ENCODE measurements at places on chromosomes 7 and 10.

DNA sequence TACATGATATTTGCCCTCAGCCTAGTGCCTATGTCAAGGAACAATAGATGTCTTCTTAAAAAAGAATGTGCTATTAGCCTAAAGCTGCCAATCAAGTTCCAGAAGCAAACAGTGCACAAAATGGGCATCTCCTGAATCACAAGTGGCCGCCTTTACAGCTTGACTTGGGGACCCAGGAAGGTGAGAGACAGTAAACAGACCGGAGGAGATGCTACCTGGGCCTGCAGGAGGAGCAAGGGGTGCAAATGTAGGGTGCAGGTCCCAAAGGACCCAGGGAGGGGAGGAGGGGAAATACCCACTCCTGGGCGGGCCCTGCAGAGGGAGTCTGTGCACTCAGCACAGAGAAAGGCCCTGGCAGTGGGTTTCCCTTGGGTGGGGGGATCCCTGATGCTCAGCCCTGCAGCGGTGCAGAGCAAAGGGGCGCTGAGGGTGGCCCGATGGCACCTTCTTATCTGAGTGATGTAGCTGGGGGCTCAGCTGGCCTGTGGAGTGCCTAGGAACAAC is 147.7 kb downstream of the WDR11 start:
- DNase-seq = no peak

GRCh38 chr7:74306730-74307469 is 17.7 kb downstream of the CLIP2 start:
- peak; percentile 69 for DNase-seq

DNA sequence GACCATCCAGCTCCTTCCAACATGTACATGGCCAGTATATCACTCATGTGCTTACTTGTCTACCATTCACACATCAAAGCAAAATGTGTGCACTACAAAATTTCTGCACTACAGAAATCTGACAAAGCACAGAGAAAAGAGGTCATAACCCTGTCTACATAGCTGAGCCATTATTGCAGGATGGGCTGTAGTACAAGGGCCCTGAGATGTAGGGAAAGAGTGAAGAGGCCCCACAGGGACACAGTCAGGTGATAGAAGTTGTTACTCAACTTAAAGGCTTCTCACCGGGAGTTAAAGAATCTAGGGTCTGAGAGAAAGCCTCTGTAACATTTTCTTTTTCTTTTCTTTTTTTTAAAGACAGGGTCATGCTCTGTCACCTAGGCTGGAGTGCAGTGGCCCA is 17.5 kb downstream of the AVPI1 start:
- no peak for DNase-seq

DNA sequence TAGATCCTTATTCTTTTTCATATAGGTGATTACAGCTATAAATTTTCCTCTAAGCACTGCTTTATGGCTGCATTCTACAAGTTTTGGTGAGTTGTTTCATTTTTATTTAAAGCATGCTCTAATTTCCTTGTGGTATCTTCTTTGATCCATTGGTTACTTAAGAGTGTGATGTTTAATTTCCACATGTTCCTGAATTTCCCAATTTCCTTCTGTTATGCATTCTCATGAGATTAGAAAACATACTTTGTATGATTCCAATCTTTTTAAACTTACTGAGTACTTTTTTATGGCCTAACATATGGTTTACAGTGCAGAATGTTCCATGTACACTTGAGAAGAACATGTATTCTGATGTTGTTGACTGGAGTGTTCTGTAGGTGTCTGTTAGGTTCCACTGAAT is 53.4 kb downstream of the MYL10 start:
- no peak for DNase-seq

- peak; percentile 85 for DNase-seq
These were observed 43.6 kb downstream of the NSUN6 start for GRCh38 chr10:18607503-18608378.

GRCh38 chr10:96890172-96890513 is 58.0 kb downstream of the LCOR start:
- no peak for DNase-seq

- no peak for DNase-seq
These were observed 6.5 kb downstream of the DUSP5 start for GRCh38 chr10:110504111-110504735.

DNA sequence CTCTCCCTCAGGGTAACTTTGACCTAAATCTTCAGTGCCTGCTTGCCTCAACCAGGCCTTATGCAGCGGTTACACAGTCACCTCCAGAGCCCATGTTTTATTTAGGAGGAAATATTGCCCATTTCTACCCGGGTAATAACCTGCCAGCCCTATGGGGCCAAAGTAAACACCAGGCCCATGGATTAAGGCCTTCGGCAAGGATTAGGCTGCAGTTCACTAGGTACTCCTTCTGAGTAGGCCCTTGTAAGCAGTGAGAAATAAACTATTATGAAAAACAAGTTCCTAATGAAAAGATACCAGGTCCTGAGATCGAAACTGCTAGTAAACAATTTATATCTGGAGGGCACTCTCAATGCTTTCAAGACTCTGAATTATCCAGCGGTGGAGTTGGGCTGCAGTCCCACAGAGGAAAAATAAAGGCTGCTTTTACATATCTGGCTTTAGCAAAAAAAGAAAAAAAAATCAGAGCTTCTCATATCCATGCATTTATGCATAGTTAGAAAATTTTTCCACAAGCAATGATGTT is 3.7 kb upstream of the HOXA10 start:
- DNase-seq = no peak

GRCh38 chr10:128267581-128267980 is 141.4 kb upstream of the MKI67 start:
- no peak for DNase-seq

GRCh38 chr7:155374276-155375252 is 76.9 kb downstream of the INSIG1 start:
- no peak for DNase-seq

DNA sequence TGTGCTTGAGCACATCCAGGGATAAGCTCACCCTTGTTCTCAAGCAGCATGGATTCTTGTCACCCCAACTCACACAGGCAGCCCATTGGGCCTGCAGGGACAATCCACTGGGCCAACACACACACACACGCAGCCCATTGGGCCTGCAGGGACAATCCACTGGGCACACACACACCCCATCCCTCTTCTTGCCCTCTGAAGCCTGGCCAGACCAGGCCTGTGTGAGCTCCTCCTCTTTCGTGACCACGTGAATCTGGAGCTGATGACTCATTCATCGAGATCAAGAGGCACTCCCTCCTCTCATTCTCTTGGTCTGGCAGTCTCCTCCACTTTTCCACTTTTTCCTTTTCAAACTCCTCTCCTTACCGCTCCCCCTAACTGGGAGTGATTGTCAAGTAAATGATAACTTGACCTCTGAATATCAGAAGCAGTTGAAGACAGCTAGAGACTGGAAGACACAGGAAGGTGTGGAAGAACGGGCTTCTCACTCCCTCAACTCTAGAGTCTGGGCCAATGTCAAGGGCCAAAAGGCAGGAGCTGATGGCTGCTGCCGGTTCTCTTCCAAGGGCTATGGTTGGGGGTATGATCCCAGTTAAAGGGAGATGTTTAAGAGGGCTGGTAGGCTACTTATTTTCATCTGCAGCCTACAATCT is 89.7 kb downstream of the HIPK2 start:
- DNase-seq = no peak

DNA sequence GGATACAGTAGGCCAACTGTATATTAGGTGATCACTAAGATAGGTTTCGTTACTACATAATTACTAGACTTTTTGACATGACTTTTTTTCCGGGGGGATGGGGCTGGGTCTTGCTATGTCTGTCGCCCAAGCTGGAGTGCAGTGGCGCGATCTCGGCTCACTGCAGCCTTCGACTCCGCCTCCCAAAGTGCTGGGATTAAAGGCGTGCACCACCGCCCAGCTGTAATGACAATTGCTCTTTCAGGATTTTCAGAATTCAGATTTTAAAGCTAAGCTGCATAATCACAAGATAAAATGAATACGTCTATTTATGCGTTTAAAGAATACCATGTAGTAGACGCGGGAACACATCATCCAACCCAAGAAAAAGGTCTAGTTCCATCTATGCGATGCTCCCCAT is 982 bp downstream of the IDI1 start:
- peak; percentile 20 for DNase-seq

DNA sequence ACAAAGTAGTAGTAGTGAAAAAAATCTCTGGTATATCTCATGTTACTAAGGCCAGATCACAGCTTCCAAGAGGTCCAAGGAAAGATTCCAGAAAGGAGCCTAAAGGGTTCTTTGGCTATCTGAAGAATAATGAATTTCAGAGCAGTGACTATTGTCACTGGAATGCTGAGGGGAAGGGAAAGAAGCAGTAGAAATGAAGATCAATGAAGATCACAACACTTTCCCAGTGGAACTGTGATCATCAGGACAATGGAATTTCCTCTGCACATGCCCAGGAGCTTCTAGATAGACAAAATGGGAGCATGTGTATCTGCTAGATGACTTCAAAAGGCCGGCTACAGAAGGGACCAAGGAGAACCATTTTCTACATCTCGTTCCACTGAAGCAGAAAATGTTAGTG is 219.5 kb upstream of the PHYHIPL start:
- no peak for DNase-seq
